ENCODE measurements at places on chromosomes 1 and 21.
A peak's percentile ranks its signal among the peaks of the same experiment; 100 is the strongest.

DNA sequence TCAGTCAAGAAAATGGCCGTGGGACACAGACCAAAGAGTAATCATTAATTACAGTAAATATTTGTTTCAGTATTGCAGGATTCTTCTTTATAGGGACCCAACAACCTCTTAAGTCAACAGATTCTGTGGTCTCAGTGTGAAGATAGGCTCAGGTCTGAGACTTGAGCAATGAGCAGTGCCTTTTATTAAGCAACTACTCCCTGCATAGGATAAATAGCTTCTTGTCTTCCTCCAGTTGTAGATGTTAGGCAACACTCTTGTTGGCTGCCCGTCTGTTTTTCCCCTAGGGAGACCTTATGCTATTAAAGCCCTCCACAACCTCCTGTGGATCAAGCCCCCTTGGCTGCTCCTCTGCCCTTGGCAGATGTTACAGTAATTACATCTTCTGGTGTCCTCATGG is 1.8 kb upstream of the OMA1 start:
- no peak for DNase-seq

DNA sequence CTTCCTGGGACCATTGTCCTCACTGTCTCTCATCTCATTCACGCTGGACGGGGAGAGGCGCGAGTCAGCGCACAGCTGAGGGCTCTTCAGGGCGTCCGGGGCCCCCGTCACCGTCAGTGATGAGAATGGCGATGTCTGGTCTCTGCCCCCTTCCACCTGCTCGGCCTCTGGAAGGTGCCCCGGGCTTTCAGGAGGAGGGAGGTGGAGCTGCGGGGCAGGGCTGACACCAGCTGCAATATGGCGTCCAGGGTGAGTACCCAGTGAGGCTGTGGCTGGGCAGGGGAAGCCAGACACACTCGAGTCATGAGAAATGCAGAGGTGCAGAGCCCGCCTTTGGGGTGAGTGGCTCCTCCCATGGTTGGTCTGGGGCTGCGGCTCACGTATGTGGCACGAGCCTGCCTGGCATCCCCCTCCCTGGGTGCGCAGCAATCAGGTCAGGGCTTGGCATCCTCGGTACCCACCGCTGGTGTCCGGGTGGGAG is 15.1 kb downstream of the MORN1 start:
- no peak for DNase-seq

GRCh38 chr1:24795236-24795635 is 50.0 kb downstream of the CLIC4 start:
- no peak for DNase-seq

- peak; percentile 70 for DNase-seq
These were observed 132.7 kb upstream of the IPO9 start for GRCh38 chr1:201696217-201696761.

GRCh38 chr1:202286622-202287097 is 55.1 kb downstream of the UBE2T start:
- no peak for DNase-seq

All from amygdala (tissue), 56 donors.